Endothelial cell (in vitro differentiated cells): ENCODE measurements at places on chromosomes 4 and X.

DNA sequence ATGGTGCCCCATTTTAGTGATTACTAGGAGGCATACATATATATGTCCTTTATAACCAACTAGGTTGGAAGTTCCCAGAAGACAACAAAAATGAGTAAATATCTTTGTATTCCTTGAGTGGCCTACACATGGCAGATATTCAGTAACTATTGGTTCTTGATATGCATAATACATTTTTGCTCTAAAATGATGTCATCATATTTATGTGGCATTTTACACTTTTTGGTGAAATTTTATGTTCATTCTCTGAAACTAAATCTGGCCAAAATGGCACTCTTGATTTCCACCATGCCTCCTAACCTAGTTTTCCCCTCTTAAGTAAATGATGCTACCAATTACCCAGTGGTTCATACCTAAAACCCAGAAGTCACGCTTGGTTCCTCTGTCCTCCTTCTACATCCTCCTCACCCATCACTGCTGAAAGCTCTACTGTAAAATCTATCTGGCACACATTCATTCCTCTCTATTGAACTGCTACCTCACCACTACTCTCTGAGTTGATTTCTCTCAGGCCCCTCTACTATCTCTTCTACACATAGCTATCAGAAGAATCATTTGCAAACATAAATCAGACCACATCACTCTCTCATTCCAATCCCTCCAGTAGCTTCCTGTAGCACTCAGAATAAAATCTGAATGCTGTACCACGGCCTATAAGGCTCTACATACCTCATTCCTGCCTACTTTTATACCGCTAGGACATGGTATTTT lies 13.4 kb downstream of the SLC10A7 start:
- no peak for DNase-seq

GRCh38 chrX:27679281-27679680 lies 89.1 kb downstream of the DCAF8L2 start:
- DNase-seq: no peak

DNA sequence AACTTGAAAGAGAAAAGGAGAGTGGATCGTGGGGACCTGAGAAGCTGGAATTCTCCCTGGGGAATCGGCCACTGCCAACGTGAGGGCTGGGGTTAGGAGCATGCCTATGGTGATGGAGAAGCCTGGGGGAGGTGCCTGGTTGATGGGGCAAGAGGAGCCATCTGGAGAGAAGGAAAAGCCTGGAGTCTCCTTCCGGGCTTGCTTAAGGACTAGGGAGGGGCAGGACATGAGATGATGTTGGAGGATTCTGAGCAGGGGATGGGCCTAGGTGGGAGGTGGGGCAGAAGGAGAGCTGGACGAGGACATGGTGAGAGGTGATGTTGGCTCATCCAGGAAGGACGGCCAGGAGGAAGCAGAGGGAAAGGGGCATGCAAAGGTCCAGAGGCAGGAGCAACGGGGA lies 35.0 kb upstream of the GYG2 start:
- DNase-seq: no peak

- no peak for DNase-seq
These were observed 224.4 kb upstream of the GALNTL6 start for GRCh38 chr4:171588764-171589163.

DNA sequence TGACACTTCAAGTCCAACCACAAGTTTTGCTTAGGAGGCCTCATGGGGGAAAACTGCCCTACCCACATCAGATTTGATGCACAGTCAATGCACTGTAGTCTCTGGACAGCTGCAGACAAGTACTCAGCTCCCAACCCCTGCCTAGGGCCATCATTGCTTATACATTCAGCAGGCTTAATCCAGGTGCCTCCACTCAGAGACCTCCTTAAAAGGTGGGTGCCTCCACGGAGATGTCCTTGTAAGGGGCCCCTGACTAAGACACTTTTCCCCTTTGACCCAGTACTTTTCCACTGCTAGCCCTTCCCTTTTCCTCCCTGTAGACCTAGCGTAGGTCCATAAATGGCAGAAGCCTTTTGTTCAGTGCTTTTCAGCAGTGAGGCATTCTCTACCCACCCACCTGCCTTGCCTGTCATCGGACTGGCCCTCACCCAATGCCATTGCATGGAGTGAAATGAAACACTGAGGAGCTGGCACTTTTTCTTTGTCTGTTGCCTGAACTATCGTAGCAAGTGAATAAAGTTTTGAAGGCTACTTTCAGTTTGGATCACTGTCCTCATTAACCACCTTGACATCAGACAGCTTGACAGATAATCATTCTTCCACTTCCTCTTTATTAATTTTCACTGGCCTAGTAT lies 23.8 kb upstream of the PLK4 start:
- DNase-seq: no peak

- DNase-seq: no peak
These were observed 47.9 kb downstream of the MTM1 start for GRCh38 chrX:150616179-150616862.

DNA sequence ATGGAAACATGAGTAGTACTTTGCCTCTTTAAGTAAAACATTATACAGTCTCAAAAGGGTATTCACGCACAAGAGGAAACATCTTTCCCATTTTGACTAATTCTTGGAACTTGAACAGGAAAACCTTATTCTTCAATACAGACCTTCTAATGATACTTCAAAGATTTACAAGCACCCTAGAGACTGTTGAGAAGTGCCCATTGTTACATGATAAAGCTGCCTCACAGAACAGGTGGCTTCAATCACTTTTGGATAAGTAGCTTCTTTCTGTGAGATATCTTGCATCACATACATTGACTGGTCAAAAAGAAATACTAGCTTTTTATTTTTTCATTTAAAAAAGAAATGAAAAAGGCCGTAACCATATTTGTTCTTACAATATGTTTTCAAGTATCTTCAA lies 219.4 kb downstream of the EPHA5 start:
- no peak for DNase-seq

GRCh38 chr4:117249333-117249732 lies 164.0 kb upstream of the TRAM1L1 start:
- no peak for DNase-seq
